Activated CD8-positive, alpha-beta memory T cell treated with anti-CD3 and anti-CD28 coated beads for 48 hours (primary cell): ENCODE measurements at places on chromosomes 4 and X.

DNA sequence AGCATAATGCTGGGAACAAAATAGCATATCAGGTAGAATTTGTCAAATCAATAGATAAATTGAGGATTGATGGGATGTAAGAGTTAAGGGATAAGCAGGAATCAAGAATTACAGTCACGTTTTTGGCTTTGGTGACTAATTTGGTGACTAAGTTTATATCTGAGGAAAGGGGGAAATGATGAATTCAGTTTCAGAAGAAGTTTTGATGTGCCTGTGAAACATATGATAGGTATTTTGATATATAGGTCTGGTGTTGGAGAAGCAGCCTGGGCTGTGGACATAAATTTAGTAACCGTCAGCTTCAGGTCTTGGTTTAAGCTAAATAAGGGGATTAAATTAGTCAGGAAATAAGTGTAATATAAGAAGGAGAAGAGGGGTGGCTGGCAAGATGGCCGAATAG is 79.0 kb upstream of the EDA2R start:
- DNase-seq: no peak

DNA sequence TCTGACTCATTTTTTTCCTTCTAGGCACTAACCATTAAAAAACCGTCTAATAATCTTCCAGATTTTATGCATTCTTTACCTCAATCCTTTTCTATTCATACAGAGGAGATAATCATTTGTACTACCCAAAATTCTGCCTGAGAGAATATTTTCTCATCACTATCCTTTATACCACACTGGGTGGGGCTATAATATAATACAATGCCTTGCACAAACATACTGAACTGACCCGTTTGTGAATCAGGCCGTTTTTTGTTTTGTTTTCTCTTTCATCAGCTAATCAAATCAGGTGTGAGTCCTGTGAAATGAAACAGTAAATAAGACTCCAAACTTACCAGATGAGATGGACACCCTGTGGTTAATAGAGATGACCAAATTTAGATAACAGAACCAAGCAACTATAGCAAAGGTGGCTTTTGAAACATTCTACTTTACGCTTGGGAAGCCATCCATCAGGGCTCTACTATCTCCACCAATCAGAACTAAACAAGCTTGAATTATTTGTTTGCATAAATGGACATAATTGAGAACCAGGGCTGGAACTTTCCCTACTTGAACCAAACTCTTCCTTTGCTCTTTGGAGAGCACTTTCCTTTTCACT is 573.0 kb downstream of the GABRG1 start:
- DNase-seq: no peak

GRCh38 chr4:173433447-173433846 is 34.5 kb upstream of the SCRG1 start:
- DNase-seq: no peak

- DNase-seq: no peak
These were observed 121.9 kb upstream of the PDLIM3 start for GRCh38 chr4:185657183-185657582.

- no peak for DNase-seq
These were observed 93.3 kb downstream of the TIGD2 start for GRCh38 chr4:89204624-89205023.

DNA sequence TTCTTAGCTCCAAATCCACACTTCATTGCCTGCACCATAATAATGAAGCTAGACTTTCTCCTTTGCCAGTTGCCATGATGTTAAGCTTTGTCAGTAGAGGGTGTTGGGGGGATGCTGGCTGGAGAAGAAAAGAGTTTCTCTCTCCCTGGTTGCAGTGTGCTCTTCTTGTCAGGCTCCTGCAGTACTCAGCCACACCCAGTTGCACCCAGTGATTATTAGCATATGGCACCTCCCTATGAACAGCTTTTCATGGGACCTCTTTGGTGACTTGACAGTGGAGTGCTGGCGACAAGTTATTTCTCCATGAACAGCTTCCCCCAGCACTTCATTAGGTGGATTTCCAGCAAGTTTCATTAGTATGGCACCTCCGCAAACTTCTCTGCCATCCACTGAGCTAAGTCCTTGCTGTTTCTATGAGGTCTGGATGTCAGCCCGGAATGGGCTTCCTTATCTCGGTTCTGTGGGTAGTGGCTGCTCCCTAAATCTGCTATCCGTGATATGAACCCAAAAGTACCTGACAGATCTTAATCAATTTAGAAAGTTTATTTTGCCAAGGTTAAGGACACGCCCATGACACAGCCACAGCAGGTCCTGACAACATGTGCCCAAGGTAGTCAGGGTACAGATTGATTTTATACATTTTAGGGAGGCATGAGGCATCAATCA is 18.8 kb upstream of the OTUD4 start:
- no peak for DNase-seq

DNA sequence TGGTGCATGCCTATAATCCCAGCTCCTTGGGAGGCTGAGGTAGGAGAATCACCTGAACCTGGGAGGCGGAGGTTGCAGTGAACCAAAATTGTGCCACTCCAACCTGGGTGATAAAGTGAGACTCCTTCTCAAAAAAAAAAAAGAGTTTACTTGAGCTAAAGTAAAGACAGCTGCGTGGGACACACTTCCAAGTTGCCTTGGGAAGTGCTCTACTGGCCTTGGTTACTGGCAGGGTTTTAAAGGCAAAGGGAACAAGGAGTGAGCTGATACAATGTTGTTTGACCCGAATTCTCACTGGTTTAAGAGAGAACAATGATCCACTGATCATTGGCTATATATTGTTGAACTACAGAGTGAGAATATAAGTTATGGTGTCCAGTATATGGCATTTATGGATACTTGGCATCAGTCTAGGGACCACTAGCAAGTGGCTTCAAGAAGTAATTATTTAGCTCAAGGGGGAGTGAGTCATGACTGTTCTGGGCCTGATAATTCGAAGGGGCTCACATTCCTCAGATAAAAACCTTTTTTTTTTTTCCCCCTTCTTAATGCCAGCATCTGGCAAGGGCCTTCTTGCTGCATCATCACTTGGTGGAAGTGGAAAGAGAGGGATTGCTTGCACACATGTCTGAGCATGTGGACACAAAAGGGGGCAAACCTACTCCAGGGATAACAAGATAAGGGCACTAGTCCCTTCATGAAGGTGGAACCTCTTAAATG is 32.3 kb downstream of the GRK4 start:
- DNase-seq: no peak

DNA sequence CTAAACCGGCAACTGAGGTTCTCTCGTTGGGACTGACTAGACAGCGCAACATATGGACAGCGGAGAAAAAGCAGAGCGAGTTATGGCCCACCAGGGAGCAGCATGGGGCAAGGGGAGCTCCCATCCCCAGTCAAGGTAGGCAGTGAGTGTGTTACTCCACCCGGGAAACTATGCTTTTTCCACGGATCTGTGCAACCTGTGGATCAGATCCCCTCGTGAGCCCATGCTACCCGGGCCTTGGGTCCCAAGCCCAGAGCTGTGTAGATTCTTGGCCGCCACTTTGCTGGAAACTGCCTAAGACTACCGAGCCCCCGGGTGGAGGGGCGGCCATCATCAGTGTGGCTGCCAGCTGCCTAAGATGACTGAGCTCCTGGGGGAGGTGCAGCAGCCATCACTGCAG is 140.9 kb downstream of the PAPSS1 start:
- no peak for DNase-seq

GRCh38 chrX:87583679-87584078 is 66.1 kb downstream of the KLHL4 start:
- DNase-seq: no peak

GRCh38 chr4:3851211-3851610 is 85.0 kb downstream of the ADRA2C start:
- no peak for DNase-seq

- DNase-seq: no peak
These were observed 23.9 kb downstream of the ACSL4 start for GRCh38 chrX:109709129-109709631.

GRCh38 chrX:149365061-149365460 is 140.0 kb downstream of the IDS start:
- no peak for DNase-seq

GRCh38 chr4:154433543-154433942 is 58.1 kb downstream of the DCHS2 start:
- DNase-seq: no peak

DNA sequence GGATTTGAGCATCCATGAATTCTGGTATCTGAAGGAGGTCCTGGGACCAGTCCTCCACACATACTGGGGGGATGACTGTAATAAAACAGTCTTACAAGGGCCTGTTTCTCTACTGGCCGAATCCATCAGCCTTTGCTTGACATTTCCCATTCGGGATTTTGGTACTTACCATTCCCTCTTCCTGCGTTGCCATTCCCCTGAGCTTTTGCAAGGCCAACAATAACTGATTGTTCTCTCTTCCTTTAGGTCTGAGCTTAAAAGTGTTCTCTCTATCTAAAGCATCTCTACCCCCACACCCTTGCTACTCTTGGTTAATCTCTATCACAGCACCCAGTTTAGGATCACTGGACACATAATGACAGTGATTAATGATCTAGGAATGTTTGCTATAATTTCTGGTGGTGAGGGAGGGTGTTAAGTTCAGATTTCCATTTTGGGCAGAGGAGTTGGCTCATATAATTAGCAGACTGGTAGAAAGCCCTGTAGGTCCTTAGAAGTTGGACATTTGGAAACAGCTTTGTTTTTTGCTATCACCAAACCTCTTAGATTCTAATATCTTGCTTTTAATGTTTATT is 29.4 kb downstream of the TMA16 start:
- no peak for DNase-seq

- DNase-seq: no peak
These were observed 50.5 kb upstream of the UGT2B4 start for GRCh38 chr4:69546134-69546765.

GRCh38 chr4:149164282-149164681 is 651.4 kb downstream of the IQCM start:
- DNase-seq: no peak

GRCh38 chr4:138671606-138672084 is 343.9 kb upstream of the NOCT start:
- no peak for DNase-seq

GRCh38 chrX:153370293-153371055 is 30.7 kb downstream of the PNMA6E start:
- DNase-seq: no peak

GRCh38 chrX:30278365-30278764 is 30.8 kb downstream of the NR0B1 start:
- no peak for DNase-seq

- no peak for DNase-seq
These were observed 588.3 kb upstream of the DIPK2B start for GRCh38 chrX:45788941-45789348.

DNA sequence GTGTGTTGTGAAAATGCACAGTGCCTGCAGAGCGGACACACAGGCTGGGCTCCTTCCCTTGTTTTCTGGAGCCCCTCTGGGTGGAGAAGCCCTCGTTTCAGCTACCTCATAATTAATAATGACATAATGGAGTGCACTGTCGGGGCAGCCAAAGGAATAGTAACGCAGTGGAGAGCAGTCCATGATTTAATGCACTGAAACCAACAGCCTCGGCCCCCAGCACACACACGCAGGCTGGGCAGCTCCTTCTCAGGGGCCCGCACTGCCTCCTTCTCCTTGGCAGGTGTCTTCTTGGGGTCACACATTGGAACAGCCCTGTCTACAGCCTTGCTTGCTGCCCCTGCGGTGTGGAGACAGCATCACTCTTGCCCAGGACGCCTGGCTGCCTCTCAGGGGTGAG is 89.2 kb downstream of the DCTD start:
- DNase-seq: no peak

GRCh38 chr4:113635739-113636437 is 125.7 kb downstream of the CAMK2D start:
- no peak for DNase-seq

- DNase-seq: no peak
These were observed 52.5 kb downstream of the JADE1 start for GRCh38 chr4:128861856-128862518.

DNA sequence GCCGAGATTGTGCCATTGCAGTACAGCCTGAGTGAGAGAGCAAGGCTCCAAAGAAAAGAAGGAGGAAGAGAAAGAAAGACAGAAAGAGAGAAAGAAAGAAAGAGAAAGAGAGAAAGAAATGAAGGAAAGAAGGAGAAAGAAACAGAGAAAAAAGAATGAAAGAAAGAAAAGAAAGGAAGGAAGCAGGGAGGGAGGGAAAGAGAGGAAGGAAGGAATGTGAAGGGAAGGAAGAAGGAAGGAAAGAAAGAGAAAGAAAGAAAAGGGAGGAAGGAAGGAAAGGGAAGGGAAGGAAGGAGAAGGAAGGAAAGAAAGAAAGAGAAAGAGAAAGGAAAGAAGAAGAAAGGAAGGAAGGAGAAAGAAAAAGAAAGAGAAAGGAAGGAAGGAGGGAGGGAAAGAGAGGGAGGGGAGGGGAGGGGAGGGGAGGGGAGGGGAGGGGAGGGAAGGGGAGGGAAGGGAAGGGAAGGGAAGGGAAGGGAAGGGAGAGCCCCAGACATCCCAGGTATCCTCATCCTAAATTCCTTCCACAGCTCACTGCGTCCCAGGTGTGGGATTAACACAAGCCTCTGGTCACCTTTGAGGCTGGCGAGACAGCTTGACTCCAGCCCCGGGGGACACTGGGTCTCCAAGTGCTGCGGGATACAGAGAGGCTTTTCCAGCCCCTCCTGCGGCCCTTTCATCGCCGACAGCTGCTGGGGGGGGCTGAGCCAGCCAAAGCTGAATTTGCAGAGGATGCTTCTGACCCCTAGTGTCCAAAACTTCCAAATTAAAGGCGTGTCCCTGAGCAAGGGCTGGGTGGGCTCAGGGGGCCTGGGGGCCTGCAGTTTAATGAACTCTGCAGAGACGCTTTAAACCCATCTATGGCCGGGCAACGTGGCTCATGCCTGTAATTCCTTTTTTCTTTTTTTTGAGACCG is 24.2 kb upstream of the CSF2RA start:
- DNase-seq: no peak

DNA sequence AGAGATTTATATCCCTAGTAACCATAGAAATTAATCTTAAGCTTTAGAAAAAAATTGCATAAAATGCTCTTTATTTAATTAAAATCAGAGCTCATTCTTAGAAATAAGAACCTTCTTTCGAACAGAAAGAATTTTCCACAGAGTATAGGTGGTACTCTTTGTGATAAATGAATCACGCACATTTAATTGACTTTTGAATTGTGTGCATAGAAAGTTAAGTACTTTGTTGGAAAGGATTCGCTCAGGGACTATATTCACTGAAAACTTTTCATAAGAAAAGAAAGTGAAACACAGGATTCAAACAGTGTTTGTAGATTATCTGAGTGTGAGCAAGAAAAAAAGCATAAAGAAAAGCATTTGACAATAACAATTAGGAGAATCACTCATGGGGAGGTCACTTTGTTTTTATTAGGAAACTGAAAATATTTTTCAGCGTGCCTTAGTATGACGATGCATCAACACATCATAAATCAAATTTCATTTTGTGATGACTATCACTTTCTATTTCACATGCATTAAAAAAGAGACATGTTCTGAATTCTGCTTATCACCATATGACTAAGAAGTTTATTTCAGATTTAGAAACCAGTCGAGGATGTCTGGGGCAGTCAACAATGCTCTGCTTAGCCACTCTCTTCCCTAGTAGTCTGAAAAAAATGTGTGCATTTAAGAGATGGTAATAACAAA is 49.5 kb downstream of the STX18 start:
- DNase-seq: no peak

- DNase-seq: no peak
These were observed 401.0 kb downstream of the IL1RAPL1 start for GRCh38 chrX:28988246-28988645.
